Stimulated activated CD4-positive, alpha-beta T cell treated with anti-CD3 and anti-CD28 coated beads, TNF-alpha, amount 100 ng/mL, for 1 hour (primary cell): ENCODE measurements at places on chromosomes 5 and 9.

- DNase-seq, result no peak
Measured at GRCh38 chr9:93051680-93052089, 6.8 kb upstream of the SUSD3 start.

DNA sequence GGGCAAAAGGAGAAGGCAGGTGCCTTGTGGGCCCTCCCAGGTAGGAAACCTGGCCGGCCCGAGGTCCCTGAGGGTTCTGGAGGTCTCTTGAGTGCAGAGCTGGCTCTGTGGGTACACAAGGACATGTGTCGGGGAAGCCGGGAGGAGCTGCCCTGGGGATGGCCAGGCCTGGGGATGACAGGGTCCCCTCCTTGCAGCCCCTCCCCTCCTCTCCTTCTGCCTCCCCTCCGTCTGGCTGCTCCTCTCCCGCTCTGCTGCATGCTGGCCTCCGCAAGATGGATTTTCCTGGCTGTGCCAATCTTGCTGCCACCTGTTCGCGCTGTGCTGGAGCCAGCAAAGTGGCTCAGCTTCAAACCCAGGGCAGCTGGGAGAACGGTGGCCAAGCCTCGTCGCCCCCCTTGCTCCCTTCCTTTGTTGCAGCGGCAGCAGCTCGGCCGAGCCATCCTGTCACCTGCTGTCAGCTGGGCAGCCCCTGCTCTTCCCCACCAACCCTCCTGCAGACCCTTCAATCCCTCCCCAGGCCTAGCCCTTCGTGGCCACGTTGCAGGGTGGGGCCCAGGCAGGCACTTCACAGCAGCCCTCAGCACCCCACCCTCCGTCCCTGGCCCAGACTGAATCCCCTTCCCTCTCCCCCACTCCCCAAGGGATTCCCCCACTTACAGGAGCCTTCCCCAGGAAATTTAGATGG is 17.6 kb upstream of the UNC5A start:
- DNase-seq, result no peak

- no peak for DNase-seq
Measured at GRCh38 chr5:179250561-179251225, 94.6 kb downstream of the ADAMTS2 start.

DNA sequence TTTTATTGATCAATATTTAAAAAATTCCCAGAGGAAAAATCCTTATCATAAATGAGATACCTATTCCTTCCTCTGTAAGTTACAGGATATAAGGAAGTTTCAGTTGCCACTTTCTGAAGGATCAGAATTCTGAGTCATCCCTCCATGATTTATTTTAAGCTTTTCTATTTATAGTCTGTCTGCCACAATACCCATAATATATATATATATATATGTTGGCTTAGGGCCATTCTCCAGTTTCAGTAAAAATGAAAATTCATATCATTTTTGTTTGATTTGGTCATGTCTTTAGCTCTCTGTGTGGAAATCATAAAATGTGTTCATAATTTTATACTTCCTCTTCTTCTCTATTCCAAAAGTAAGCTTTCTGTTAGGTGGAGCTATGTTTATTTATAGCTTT is 215.8 kb upstream of the CYLC2 start:
- DNase-seq, result no peak

DNA sequence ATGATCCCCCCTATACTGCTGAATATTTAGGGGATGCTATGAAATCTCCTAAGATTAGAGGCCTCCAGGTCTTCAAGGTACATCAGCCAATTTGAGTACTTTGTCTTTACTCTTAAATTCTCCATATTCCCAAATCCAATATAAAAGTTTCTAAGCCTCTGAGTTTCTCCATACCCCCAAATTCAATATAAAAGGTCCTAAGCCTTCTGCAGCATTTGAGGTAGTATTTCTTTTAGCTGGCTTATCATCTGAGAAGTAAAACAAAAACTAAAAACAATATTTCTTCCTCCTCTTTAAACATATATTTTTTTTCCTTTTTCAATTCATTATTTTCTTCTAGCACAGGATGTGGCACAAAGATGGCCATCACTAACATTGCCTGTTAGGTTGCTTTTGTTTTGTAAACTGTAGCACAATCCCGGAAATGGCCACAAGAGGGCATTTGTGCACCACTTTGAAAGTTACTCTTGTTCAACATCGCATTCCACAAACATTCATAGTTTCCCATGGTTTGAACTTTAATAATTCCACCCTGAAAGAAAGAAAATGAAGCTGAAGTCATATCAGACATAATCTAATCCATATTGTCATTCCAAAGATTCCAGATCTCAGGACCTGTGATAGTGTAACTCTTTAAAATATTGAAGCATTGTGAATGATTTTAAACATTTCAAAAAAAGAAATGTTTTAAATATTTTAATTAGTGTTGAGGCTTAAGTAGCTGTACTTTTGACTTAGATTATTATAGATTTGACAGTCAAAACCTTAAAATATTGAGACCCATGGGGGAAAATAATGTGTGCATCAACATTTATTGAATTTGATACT is 21.0 kb upstream of the SCGB3A2 start:
- peak; percentile 1 for DNase-seq

DNA sequence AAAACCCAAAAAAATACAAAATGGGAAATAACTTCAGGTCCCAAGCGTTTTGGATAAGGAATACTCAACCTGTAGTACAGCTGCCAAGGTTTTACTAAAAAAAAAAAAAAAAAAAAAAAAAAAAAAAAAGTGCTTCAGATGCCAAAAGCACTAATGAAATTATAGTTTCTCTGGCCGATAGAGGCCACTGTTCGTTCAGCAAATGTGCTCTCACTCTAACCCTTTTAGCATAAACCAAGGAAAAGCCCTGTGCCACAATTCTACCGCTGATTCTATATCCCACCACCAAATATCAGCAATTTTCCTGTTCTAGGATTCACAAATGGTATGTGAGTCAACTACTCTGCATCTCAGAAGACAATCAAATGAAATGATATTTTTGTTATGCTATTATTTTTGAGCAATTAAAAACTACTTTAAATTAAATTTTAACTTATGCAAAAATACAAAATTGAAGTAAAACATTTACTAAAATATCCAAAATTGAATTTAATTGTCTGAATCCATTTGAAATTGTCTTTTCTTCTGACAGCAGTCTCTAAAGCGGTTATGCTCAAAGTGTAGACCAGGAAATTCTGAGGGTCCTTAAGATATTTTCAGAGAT is 79.8 kb downstream of the RICTOR start:
- DNase-seq, result no peak

GRCh38 chr5:39331861-39332381 is 32.4 kb downstream of the C9 start:
- DNase-seq, result no peak

DNA sequence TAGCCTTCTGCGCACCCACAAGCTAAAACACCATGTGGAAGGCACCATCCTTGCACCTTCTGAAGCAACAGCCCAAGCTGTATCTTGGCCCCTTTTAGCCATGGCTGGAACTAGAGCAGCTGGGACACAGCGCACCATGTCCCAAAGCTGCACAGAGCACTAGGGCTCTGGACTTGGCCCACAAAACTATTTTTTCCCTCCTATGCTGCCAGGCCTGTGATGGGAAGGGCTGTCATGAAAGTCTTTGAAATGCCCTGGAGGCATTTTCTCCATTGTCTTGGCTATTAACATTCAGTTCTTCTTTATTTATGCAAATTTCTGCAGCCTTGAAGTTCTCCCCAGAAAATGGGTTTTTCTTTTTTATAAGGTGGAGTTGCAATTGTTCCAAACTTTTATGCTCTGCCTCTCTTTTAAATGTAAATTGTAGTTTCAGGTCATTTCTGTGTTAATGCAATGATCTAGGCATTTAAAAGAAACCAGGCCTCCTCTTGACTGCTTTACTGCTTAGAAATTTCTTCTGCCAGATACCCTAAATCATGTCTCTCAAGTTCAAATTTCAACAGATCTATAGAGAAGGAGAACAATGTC is 996.3 kb downstream of the TAF11L14 start:
- DNase-seq, result no peak

DNA sequence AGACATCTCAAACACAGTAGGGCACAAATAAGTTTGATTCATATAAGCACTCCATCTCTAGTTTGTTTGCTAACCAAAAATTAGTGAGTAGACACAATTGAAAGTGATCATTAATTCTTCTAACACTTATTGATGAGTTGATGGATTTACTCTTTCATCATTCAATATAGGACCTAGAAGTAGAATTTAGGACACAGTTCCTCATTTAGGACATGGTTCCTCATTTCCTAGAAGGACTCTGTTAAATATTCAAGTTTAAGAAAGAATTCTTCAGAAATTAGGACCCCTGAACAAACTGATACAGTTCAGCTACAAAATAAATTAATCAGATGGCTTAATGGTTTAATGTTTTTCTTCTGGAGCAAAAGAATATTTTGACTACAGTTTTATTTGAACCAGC is 143.5 kb upstream of the PRR16 start:
- DNase-seq, result no peak

- no peak for DNase-seq
Measured at GRCh38 chr9:3721096-3721495, 195.3 kb upstream of the RFX3 start.

- no peak for DNase-seq
Measured at GRCh38 chr5:134091626-134092121, 22.8 kb upstream of the TCF7 start.

DNA sequence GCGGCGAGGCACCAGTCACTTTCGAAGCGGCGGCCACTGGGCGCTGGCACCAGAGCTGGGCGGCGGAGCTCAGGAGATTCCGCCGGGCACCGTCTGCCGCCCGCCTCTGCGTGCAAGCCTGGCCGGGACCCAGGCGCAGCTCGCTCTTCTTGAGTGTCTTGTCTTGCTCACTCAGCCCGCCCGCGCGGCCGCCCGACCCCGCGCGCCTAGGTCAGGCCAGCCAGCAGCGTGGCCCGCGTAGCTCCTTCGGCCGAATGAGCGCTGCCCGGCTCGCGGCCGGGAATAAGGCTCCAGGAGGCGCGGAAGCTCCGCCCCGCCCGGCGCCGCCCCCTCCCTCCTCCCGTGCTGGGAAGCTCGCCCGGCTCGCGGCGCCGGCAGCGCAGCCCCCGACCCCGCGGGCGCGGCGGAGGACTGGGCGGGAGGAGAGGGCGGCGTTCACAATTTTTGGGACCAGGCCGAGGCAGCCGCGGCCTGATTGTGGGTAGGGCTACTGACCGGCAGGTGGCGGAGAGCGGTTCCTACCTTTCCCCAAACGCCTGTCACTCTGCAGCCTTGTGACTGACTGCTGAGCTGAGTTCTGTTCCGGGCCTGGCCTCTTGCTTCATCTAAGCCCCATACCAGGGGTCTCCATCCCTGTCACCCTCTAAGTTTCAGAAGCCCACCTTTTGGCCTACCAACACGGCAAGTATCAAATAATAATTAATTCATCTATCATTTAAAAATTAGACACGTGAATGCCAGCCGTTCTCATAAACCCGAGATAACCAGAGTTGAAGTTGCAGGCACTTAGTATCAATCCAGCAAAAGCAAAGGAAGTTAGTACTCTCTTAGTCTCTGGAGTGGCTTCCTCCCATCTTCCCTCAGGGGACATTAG is at the start of gene HBEGF:
Gene HBEGF, minus strand, starts transcription at position 256 of the 874 bp plus-strand sequence. CDS start 275 bp downstream, outside the sequence.
- no peak for DNase-seq

DNA sequence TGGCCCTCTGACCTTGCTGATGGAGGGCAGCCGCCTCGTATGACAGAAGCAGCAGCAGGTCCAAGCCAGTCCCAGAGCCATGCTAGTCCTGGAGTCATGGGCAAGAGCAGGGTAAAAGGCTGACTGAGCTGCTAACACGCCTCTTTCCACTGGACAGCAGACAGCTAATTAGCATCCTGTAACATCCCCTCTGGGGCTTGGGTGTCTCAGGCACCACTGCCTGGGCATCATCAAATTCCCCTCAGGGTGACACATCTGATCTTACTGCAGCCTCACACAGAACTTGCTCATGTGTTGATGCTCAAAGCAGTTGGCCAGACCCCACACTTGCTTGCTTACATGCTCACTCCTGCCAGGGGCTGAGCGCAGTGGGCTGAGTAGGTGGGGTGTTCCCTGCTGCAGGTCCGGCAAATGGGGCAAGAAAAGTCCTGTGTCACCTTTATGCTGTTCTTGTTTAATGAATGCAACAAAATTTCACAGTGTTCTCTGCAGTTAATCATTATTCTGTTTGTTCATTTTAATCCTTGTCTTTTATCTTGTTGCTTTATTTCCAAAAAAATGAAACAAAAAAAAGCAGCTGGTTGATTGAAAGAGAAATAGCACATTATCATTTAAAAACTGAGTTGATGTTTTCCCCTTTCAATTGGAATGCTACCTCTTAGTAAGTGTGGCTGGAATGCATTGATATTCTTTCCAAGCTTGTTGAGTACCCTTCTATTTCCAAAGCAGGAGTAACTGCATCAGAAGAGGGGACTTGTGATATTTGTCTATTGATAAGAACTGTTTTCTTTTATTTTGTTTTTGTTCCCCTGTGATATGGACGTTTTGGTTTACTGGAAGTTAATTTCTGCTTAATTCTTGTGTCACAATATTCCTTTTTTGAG is 254.1 kb downstream of the CDH18 start:
- DNase-seq, result no peak

DNA sequence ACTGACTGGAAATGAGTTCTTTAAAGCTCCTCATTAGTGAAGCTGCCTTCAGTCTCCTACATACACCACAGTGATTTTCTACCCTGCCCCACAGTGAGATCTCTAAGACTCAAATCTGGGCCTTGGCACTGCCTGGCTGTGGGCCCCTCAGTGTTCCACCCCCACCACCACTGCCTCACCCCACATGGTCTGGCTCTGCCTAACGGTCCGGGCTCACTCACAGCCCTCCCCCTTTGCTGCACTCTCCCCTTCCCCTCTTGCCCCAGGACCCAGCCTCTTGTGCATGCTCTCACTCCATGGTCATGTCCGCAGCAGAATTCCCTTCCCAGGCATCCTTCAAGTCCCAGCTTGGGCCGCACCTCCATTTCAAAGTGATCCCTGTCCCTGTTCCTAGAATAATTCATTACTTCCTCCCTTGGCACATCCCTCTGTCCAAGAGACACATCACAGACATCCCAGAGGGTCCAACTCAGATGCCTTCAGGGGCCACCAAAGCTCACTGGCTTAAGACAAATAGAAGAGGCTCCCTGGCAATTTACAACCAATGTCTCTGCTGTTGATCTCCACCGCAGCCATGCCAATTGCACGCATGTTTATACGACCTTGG is 56.7 kb downstream of the HRH2 start:
- no peak for DNase-seq

DNA sequence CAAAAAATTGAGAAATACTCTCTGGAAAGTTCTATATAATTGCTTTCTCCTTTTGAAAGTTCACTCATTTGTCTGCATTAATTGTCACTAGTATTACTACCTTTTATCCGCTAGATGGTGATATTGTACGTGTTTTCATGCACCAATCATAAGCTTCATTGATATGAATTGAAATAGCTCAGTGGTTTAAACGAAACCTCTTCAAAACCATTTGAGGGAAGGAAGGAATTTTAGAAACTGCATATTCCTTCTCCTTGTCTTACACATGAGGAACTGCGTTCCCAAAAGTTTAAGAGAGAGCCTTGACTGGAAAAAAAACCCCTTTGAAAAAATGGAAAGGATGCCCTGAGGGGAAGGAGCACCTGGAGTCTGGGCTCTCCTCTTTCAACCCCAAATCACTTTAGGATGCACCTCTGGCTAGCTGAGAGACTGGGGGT is 98.6 kb downstream of the YTHDC2 start:
- no peak for DNase-seq

DNA sequence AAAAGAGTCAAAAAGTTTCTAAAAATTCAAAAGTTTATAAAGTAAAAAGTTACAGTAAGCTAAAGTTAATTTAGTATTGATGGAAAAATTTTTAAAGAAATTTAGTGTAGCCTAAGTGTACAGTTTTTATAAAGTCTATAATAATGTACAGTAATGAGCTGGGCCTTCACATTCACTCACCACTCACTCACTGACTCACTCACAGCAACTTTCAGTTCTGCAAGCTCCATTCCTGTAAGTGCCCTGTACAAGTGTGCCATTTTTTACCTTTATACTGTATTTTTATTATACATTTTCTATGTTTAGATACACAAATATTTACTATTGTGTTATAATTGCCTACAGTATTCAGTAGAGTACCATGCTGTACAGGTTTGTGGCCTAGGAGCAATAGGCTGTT is 239.5 kb upstream of the MAP3K1 start:
- DNase-seq, result no peak
